Foreskin keratinocyte (primary cell): ENCODE measurements at places on chromosomes 11 and 22. TPM values are rescaled to one million over a fixed set of nuclear protein-coding genes. Genes with fewer than 3 reads are reported as not detected.

The BID gene
- total RNA-seq = 37.0 and 43.1 TPM in 2 replicates

The OR5B21 gene
- not detected in 2 replicates for total RNA-seq

The TRIM6 gene
- total RNA-seq = 3.6 and 4.6 TPM in 2 replicates

The CD6 gene
- total RNA-seq = 0.14 and 0.18 TPM in 2 replicates

The PLAAT3 gene
- 0.14 and 0.58 TPM in 2 replicates for total RNA-seq

The CCDC116 gene
- total RNA-seq = 0.07 and 0.10 TPM in 2 replicates

The IL17RA gene
- 8.5 and 9.1 TPM in 2 replicates for total RNA-seq

The MRPL11 gene
- total RNA-seq = 83.1 and 106 TPM in 2 replicates

The ZP1 gene
- total RNA-seq = not detected in 2 replicates

The PLEKHB1 gene
- not detected in 2 replicates for total RNA-seq

The C22orf42 gene
- total RNA-seq = not detected in 2 replicates

- DNase-seq = no peak
Measured at GRCh38 chr11:70567680-70568034, 169.3 kb downstream of the CTTN start.

DNA sequence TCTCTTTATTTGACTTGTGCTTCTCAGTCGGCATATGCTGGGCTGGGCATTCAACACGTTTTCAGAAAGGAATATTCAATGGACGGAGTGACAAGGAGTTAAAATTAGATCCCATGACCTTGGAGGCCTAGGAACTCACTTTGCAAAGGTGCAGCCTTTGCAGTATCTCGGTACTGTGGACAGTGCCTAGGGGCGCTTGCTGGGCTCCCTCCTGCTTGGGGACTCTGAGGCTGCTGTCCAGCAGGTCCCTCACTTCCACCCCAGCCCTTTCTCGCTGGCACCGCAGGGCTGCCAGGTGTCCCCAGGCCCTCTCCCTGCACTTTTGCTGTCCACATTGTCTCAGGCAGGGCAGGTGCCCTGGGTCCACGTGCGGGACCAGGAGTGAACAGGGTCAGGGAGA, 255.5 kb upstream of the B3GAT1 start:
- no peak for DNase-seq

- DNase-seq = no peak
Measured at GRCh38 chr22:29369460-29369859, 18.9 kb downstream of the AP1B1 start.

- no peak for DNase-seq
Measured at GRCh38 chr11:131561501-131561900, 191.1 kb downstream of the NTM start.

DNA sequence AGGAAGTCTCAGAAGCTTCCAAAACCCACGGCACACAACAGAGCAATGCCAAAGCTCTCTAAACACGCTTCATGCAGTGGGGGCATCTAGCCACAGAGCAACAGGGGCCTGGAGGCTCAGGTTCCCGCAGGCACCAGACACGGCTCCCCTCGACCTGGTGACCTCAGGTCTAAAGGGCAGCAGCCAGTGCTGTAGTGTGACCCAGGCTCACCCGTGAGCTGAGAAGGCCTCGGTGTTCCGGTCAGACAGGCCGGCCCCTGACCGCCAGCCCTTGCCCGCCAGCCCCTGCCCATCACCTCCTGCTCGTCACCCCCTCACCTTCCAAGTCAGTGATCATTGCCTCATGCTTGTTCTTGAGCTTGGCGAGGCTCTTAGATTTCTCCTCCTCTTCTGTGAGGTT, 45.7 kb downstream of the APOL1 start:
- no peak for DNase-seq

GRCh38 chr11:35275786-35276170, 136.8 kb downstream of the CD44 start:
- DNase-seq = no peak

- DNase-seq = no peak
Measured at GRCh38 chr11:115659061-115659963, 155.1 kb upstream of the CADM1 start.

- no peak for DNase-seq
Measured at GRCh38 chr22:37357446-37358075, 69.7 kb downstream of the ELFN2 start.

DNA sequence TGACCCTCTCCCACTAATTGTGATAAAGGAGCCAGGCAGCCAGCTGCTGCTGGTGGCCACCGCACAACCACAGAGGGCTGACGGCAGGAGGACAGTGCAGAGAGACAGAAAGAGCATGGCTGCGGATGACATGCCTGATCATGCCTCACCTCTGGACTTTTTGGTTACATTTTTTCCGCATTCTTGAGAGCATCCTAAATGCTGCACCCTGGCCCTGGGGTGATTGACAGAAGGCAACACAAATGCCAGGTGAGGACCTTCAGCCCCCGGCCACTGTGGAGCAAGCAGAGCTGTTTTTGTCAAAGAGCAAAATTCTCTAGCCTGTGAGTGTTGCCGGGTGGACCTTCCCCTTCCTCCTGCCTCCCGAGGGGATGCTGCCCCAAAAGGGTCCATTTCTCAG, 78.5 kb downstream of the RPS6KA4 start:
- peak; percentile 66 for DNase-seq

- no peak for DNase-seq
Measured at GRCh38 chr11:12456651-12457579, 79.5 kb downstream of the PARVA start.

- no peak for DNase-seq
Measured at GRCh38 chr22:39150848-39151215, 1.6 kb downstream of the CBX7 start.
